ENCODE measurements at places on chromosomes 2 and 18.

DNA sequence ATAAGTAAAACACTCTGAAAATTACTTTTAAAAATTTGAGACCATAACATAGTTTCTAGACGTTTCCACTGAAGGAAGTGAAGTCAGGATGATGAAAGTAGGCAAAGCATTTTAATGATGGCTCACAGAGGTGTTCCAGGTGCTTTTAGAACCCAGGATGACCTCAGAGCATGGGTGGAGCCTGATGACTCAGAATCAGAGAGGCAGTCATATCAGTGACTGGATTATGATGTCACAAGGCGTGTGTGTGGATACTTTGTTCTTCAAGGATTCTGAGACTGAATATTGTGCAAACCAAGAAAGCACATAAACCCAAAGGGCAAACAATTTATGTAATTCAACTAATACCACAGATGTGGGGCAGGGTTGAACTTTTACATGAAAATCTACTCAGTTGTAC is 208.0 kb upstream of the FBXO11 start:
- DNase-seq = peak; percentile 40

DNA sequence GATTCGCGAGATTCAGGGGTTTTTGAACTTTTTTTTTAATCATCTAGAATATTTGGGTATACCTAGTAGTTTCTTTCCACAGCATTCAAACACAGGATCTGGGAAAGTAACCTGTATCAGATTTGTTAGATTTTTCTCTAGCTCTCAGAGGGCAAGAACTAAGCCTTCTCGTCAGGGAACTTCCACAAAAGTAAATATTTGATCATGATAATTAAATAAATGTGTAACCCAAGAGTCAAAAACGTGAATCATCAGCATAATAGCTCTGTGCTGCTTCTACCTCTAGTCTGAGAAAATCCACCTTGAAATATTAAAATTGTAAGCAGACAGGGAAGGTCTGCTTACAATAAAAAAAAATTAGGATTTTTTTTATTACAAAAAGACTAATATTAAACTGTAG is 225.7 kb upstream of the SPOPL start:
- DNase-seq = no peak

- DNase-seq = no peak
Observed at GRCh38 chr2:156065912-156066311, 266.6 kb downstream of the NR4A2 start.

GRCh38 chr2:26756337-26756736 is 7.7 kb upstream of the SLC35F6 start:
- no peak for DNase-seq

DNA sequence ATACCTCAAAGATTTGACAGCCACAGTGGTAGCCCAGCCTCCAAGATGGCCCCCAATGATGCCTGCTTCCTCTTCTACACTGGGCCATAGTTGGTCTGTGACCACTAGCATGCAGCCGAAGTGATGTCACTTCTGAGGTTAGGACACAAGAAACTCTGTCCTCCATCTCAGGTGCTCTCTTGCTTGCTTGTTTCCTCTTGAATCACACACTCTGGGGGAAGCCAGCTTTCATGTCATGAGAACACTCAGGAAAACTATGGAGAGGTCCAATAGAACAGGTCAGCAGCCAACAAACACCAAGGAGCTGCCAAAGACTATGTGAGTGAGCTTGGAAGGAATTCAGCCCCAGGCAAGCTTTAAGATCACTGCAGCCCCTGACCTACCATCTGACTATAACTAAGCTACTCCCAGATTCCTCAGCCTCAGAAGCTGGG is 3.3 kb upstream of the ADAM17 start:
- DNase-seq = no peak

- peak; percentile 83 for DNase-seq
Observed at GRCh38 chr2:88753833-88754584, 62.5 kb downstream of the RPIA start.

DNA sequence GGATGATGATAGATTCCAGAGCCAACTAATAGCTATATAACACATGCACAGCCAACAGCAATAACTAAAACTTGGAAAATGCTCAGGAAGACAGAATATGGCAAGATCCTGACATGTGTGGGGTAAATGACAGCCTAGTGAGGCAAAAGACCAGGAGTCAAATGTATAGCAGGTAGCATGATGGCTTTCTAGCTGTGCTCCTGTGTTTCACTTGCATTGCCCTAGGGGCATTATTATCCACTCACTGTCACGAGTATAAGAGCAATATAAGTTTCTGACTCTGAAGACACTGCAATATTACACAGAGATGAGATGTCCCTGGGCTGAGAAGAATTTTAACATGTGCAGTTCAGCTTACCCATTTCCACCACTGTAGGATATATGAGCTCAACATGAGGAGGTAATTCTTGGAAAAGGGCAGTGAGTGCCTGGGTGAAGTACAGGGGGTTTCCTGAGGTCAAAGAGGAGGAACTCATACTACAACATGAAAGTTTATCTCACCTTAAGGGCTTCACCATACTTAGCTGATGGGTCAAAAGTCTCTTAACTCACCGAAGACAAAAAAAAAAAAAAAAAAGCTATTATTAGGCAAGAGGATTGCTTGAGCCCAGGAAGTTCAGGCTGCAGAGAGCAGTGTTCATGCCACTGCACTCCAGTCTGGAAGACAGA is 1385.6 kb upstream of the SLC39A10 start:
- DNase-seq = no peak

DNA sequence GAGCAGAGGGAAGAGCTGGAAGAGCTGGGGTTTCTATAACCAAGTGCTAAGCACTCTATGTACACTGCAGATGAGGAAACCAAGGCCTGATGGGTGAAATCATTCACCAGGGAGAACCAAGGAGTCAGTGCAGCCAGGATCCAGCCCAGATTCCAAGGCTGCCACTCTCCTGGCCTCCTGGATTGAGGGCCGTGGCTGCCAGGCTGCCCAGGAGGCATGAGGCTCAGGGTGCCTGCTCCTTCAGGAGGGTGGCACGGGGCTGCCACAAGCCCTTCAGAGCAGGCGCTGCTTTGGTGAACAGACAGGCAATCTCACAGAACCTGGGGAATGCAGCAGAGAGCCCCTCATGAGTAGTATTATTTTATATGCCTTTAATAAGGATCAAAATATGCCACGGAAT is 293.7 kb upstream of the HDAC4 start:
- DNase-seq = no peak

- no peak for DNase-seq
Observed at GRCh38 chr2:170530284-170530745, 184.8 kb upstream of the SP5 start.

GRCh38 chr18:65347446-65347845 is 403.4 kb upstream of the CDH7 start:
- DNase-seq = no peak

DNA sequence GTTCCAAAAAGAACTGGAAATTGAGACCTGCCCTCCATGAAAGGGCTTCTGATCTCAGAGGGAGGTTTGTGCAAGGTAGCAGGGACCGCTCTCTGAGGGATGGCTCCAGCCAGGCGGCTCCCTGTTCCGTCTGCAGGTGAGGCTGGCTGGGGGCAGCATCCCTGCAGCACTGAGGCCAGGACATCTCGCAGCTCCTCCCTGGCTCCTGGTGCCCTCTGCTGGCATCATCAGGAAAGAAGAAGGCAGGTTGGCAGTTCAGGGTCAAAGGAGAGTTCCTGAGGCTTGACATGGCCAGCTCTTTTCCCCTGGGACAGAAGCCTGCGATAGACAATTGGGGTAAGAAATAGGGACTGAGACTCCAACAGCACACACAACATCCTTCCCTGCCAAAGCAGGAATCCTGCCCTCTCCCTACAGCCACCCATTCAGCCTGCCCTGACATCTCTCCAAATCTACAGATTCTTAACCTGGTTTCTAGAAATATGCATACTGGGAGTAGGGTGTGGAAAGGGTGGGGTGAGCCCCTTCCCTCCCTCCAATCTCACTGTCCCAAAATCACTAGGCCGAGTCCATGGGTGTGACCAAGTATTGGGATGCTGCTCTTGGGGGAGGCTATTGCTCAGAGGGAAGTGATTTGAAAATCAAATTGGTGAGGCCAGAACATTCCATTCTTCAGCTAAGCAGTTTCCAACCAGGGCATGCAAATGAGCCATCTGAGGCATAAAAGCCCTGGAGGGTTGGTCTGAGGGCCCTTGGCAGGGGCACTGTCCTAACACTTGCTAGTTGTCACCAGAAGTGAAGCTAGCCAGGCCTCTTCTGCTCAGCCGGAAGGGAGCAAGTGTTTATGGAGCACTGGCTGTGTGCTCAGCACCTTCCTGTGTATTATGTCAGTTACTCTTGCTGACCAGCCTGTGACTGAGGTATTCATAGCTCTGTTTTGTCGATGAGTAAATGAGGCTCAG is 185.4 kb downstream of the TFCP2L1 start:
- no peak for DNase-seq

- no peak for DNase-seq
Observed at GRCh38 chr2:191321861-191322662, 76.9 kb downstream of the MYO1B start.

DNA sequence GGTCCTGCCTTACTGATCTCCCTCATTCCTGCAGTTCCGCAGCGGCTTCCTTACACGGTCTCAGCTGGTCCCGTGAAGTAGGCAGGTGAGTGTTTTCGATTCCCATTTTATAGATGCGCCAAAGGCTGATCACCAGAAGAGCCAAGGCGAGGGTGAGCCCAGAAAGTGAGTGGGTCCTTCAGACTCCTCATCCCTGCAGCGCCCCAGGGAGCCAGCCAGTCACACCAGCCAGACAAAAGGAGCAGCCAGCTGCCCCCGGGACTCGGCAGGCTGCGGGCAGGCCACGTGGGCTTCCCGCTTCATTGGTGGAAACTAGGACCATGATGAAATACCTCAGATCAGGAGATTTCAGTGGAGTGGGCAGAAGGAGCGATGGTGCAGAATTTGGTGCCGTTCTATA is 85.9 kb downstream of the SMAD7 start:
- no peak for DNase-seq

GRCh38 chr2:32976409-32977063 is 29.8 kb downstream of the LTBP1 start:
- no peak for DNase-seq

DNA sequence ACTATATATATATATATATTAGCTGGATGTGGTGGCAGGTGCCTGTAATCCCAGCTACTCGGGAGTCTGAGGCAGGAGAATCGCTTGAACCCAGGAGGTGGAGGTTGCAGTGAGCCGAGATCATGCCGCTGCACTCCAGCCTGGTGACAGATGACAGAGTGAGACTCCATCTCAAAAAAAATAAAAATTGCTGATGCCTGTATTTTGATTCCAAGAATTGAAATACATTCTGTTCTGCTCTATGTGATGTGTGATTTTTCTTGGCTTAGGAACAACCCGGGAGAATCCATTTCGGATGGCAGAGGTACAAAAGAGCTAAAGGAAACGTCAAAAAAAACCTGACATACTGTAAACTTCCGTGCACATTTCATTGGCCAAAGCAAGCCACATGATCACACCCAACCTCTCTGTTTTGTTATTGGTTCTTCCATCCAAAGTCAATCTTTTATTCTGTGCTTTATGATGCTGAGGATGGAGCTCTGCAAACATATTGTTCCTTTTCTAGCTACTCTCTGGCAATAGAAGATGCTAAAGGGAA is 478.1 kb upstream of the MAP2 start:
- no peak for DNase-seq

- no peak for DNase-seq
Observed at GRCh38 chr18:11040823-11041656, 108.3 kb downstream of the PIEZO2 start.

- DNase-seq = no peak
Observed at GRCh38 chr2:218963601-218964000, 4.1 kb downstream of the CDK5R2 start.

- DNase-seq = no peak
Observed at GRCh38 chr2:213150315-213151097, 906 bp downstream of the IKZF2 start.

GRCh38 chr2:221567231-221567760 is 4.8 kb downstream of the EPHA4 start:
- no peak for DNase-seq

GRCh38 chr2:28400921-28401320 is 8.3 kb downstream of the FOSL2 start:
- DNase-seq = no peak

GRCh38 chr2:21301871-21302455 is 178.2 kb downstream of the TDRD15 start:
- DNase-seq = no peak

DNA sequence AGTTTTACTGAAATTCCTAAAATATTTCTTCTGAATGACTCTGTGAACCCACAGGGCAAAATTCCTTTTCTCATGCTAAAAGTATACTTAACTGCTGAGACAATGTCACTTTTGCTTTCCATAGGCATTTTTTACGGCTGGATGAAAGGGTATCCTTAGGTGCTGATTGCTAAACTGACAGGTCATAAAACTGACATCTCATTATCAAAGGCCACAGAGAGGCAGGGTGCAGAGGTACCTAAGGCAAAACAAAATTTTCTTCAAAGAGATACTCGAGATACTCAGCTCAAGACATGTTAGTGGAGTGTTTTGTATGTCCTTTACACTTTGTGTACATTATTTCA is 62.0 kb upstream of the WDR75 start:
- DNase-seq = no peak

DNA sequence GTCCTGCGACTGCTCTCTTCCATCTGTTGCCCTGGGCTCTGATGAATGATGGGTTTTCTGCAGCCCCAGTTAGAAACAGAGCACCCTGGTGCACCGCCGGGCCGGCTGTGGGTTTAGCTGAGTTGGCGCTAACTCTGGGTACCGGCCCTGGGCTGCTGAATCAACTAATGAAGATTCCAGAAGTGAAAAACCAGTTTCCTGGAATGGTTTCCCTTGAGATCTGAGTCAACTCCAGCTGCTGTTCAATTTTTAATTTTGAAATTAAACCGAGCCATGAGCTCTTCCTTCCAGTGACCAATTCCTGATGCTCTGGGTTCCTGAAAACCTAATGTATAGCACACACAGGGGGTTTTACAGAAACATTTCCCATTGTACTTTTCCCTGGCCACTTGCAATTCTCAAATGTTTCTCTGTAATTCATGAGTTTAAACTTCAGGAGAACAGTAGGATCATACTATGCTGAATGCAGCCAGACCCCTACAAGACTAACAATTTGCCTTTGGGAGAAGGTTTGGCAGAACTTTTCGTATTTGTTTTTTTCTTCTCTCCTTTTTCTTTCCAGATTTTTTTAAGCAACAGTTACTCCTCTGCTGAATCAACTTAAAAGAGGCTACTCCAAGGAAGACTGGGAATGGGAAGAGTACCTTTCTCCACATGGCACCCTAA is 5.5 kb downstream of the COL6A3 start:
- no peak for DNase-seq

DNA sequence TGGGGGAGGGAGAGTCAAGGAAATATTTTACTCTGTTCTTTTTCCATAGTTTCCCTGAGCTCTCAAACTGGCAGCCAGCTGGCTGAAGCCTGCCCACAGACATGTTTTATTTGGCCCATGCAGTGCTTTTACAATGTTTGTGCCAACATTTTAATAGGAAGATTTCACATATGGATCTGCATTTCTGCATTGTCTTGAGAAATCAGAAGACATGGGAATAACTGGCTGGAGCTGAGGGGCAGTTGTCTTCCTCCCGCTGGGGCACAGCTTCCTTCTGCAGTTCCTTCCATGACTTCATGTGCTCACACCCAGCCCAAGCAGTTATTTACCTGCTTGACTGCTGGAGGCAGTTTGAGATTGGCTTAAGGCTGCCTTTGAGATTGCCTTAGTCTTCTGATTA is 74.4 kb downstream of the PLCL1 start:
- DNase-seq = no peak

GRCh38 chr2:171365232-171365631 is 68.6 kb downstream of the METTL8 start:
- DNase-seq = no peak
